ENCODE measurements at places on chromosomes 7 and 10.

DNA sequence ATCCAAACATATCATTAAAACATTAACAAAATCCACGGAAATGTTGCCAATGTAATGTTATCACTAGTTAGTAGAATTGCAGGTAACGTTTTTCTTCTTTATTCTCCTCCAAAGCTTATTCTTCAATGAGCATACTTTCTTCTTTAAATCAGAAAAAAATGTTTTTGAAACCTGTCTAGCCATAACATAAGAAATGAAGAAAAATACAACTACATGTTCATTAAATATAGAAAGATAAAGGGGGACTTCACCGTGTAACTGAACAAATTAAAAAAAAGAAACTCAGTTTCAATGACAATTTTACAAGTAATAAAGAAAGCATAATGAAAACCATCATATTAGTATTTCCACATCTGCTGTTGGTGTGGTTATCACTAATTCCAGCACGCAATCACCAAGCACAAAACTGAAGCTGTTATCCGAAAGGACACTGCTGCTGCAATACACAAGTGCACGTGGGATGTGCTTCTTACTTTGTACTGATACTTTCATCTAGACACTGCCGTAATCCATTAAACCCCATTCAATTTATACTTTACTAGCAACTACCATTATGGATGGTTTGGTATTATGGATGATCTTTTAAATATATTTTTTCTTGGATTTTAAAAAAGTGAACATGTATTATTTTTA lies 9.6 kb downstream of the ESYT2 start:
- DNase-seq, result no peak

GRCh38 chr10:11210211-11210922 lies 192.7 kb downstream of the CELF2 start:
- no peak for DNase-seq

- no peak for DNase-seq
These were observed 411.9 kb downstream of the GRM8 start for GRCh38 chr7:126840869-126841268.

DNA sequence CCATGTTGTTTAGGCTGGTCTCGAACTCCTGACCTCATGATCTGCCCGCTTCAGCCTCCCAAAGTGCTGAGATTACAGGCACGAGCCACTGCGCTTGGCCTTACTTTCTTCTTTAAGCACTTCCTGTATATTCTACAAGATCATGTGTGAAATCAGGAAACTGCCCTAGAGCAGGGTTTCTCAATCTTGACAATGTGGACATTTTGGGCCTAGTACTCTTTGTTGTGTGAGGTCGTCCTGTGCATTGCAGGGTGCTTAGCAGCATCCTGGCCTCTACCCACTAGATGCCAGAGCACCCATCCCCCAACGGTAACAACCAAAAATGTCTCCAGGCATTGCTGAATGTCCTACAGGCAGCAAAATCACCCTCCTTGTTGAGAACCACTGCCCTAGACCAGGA lies 24.7 kb downstream of the RRP12 start:
- no peak for DNase-seq

GRCh38 chr7:157819455-157819807 lies 482.6 kb downstream of the DNAJB6 start:
- DNase-seq, result no peak

- no peak for DNase-seq
These were observed 3.5 kb downstream of the CACUL1 start for GRCh38 chr10:118751265-118751664.

- peak; percentile 32 for DNase-seq
These were observed 858 bp downstream of the COPS6 start for GRCh38 chr7:100089458-100090196.
